Activated CD4-positive, alpha-beta T cell treated with anti-CD3 and anti-CD28 coated beads, Interleukin-2, amount 10 ng/mL, durations not matched to agents 7 days and 5 days (primary cell): ENCODE measurements at places on chromosomes 3 and 15. TPM values are rescaled to one million over a fixed set of nuclear protein-coding genes. Genes with fewer than 3 reads are reported as not detected.

DNA sequence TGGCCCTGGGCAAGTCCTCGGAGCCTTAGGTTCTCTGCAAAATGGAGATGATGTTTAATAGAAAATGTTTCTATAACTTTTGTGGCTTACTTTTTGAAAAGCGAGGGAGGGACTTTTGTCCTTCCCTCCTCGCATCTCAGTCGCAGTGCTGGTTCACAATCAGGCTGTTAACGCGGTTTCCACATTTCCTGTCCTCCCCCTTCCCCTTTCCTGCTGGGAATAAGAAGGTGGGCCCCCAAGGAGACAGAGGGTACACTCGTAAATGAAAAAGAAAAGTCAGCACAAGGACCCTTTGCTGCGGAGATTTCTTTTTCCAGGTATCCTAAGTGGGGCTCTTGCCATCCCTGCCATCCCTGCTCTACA lies 29.5 kb downstream of the ARHGAP31 start:
- DNase-seq, result no peak

DNA sequence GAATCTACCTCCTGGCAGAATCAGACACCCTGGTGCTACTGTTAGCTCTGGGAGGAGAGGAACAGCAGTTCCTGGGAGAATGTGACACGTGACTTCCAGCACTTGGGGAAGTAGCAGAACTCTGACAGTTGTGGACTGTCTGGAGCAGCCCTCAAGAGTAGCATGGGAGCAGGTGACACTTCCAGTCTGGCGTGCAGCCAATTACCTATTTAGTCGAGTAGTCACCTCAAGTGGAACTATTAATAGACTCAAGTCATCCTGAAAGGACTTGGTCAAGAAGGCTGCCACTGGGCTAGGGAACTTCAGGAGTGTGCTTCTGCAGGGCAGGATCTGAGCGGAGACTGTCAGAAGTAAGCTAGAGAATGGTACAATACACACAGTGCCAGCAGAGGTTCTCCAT lies 62.3 kb downstream of the MTHFS start:
- DNase-seq, result no peak

DNA sequence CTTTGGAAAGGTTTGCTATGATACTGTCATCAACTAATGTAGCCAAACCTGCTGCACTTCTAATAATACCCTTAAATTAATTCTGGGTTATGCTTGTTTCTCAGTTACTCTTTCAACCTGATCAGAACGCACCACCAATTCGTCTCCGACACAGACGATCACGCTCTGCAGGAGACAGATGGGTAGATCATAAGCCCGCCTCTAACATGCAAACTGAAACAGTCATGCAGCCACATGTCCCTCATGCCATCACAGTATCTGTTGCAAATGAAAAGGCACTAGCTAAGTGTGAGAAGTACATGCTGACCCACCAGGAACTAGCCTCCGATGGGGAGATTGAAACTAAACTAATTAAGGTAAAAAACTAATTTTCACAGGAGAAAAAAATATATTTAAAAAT lies 7.9 kb upstream of the RPLP1 start:
- DNase-seq, result no peak

DNA sequence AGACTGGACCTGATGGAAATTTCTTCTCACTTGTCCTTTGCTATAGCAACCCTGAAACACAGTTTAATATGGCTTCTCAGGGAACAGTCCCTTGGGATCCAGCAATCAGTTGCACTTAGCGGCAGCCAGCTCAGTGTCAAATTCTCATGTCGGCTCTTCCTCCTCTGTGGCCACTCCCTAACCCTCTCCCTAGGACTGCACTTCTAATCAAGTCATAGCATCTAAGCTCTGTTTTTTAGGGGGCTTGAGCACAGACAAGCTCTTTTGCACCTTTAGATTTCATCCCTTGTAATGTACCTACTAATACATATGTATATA lies 250.5 kb upstream of the TLE3 start:
- DNase-seq, result no peak

- no peak for DNase-seq
These were observed 314.0 kb upstream of the CDIN1 start for GRCh38 chr15:36265422-36265821.

DNA sequence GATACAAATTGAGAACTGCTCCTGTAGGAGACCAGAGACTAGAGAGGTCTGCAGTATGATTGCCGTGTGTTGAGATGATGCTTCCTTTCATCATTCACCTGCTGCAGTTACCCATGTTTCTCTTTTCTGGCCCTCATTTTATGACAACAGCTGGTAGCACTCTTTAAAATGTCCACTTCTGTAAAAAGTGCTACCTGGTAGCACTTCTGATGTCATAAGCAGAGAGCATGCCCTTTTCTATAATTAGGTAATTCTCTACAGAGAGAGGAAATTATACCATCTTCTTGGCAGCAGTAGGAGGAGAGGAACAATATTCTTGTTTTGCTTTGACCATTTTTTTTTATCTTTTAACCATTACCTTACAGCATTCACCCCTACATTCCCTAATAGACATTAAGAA lies 123.8 kb downstream of the PPM1L start:
- DNase-seq, result no peak

DNA sequence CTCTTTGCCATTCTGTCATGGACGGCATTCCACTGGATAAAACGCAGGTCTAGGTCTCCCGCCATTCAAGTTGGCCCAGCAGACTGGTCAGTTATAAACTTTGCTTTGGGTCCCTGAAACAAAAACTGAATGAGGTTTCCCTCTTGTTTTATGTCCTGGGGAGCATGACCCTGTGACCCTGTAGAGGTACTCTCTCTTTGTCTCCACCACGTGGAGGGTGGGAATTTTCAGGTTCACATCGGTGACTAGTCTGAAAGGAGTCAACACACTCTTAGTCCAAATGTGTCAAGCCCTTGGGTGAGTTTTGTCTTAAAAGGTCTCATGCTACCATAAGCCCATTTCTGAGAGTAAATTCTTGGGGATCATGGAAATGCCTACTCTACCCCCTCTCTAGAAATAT lies 139.9 kb downstream of the PLCH1 start:
- DNase-seq, result no peak

- no peak for DNase-seq
These were observed 200.1 kb downstream of the SLC9A9 start for GRCh38 chr3:143648218-143648617.

- DNase-seq, result no peak
These were observed 414.5 kb upstream of the MDFIC2 start for GRCh38 chr3:70726961-70727360.

The CCDC9B gene
- 0.81 TPM for total RNA-seq

- DNase-seq, result no peak
These were observed 138.0 kb upstream of the UBE2E1 start for GRCh38 chr3:23667536-23668429.

The GPX1 gene
- total RNA-seq, result 110 TPM

- no peak for DNase-seq
These were observed 542 bp upstream of the MEIS2 start for GRCh38 chr15:37100966-37101215.

GRCh38 chr3:128760881-128761280 lies 34.9 kb downstream of the RAB7A start:
- no peak for DNase-seq

DNA sequence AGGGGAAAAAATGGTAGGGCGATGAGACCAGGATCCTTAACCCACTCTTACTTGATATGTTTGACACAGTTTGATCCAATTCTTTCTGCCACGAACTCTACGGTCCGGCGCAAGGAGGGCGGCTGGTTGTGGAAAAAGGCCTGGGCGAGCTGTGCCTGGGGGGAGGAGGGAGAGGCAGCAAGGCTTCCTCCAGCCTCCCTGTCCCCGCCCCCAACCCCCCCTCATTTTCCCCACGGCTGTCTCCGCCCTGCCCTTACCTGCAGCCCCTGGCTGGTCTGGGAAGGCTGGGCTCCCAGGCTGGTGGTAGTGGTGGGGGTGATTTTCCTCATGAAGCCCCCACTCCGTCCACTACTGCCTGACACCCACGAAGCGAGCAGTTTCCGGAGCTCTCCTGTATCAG lies 8.0 kb downstream of the CDAN1 start:
- DNase-seq, result no peak

The APOD gene
- total RNA-seq, result not detected

- no peak for DNase-seq
These were observed 233.7 kb downstream of the OCA2 start for GRCh38 chr15:27865323-27865922.

- no peak for DNase-seq
These were observed 23.2 kb downstream of the ZNF148 start for GRCh38 chr3:125351814-125352456.

DNA sequence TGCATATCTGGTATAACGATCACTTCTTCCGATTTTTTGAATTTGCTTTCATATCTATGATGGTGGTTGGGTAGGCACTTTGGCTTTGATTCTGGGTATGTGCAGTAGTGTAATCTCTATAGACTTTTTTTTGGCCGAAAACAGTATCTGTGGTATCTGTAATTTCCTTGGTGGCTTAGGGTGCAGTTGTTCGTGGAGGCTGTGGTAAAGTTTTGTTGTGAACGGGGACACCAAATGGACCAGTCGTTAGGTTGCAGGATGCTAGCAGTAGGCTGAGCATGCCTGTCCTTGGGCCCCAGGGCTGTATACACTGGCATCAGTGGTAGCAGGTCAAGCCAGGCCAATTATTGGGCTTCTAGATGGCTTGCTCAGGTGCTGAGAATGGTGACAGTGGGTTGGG lies 55.2 kb downstream of the CCDC66 start:
- peak; percentile 31 for DNase-seq

DNA sequence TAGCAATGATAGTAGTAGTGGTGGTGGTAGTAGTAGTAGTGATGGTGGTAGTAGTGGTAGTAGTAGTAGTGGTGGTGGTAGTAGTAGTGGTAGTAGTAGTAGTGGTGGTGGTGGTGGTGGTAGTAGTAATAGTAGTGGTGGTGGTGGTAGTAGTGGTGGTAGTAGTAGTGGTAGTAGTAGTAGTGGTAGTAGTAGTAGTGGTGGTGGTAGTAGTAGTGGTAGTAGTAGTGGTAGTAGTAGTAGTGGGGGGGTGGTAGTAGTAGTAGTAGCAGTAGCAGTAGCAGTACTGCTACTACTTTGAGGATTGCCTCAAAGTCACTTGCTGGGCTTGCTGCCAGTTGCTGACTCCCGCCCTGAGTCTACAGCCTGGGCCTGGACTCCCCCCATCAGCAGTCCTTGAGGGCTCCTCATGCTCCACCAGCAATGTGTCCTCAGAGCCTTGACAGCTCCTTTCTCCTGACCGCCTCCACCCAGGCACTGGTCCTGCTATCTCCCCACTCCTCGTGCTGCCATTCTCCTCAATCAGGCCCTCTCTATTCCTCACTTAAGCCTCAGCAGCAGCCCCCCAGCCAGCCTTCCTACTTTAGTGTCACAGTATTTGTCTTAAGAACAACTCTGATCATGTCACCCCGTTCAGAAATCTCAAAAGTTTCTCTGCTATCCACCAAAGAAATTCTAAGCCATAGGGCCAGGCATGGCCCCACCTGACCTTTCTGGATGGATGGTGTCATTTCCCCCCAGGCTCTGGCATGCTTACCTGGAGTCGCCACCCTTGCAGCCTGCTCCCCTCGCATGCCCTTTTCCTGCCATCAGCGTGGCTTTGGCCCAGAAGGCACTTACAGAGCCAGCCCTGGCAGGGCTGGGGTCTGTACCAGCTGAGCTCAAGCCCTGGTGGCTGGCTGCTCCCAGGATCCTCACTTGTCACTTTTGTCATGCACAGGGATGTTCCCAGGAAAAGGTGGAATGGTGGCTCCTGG lies 45.6 kb downstream of the DLEC1 start:
- DNase-seq, result peak; percentile 51

The DUOXA2 gene
- not detected for total RNA-seq

DNA sequence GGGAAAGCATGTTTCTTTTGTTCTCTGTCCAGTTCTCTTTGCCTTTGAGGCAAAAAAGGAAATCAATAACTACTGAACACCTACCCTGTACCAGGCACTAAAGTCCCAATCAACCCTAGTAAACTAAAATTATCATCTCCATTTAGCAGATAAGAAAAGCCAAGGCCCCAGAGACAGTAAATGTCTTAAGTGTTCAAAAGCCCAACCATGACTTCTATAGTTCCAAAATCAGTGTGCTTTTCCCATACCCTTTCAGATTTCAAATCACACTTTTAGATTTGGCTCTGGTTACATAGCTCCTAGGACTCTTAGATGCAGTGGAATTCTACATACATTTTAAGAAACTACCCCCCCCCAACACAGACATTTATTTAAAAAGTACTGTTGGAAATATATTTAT lies 63.5 kb downstream of the UACA start:
- no peak for DNase-seq

GRCh38 chr15:68126396-68126795 lies 72.3 kb downstream of the PIAS1 start:
- DNase-seq, result no peak

GRCh38 chr3:73409138-73409763 lies 215.5 kb downstream of the PDZRN3 start:
- DNase-seq, result no peak

- DNase-seq, result no peak
These were observed 183.6 kb downstream of the ATP10A start for GRCh38 chr15:25679492-25679891.

The TTC21A gene
- total RNA-seq, result 5.1 TPM

- DNase-seq, result no peak
These were observed 26.1 kb downstream of the TAMM41 start for GRCh38 chr3:11820531-11821041.

DNA sequence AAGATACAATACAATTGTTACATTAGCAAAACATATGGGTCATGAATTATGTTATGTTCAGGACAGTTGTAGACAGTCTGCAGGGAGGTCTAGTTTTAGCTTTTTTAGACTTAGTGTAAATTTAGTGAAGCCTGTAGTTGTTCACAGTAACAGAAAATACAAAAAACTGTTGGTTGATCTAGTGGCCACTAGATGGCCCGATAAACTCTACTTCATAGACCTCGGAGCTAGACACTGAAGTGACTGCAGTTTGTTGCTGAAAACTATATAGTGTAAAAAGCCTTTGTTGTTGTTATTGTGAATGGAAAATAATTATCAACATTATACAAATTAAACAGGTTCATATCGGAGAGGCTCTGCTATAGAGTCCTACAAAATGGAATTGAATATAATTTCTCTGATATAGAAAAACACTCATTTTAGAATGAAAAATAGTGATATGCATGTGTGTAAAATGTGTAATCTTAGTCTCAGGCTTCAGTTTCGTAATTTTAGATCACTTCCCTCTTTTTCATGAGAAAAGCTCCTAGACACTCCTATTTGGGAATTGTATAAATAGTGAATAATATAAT lies 18.3 kb downstream of the MAGEL2 start:
- no peak for DNase-seq

DNA sequence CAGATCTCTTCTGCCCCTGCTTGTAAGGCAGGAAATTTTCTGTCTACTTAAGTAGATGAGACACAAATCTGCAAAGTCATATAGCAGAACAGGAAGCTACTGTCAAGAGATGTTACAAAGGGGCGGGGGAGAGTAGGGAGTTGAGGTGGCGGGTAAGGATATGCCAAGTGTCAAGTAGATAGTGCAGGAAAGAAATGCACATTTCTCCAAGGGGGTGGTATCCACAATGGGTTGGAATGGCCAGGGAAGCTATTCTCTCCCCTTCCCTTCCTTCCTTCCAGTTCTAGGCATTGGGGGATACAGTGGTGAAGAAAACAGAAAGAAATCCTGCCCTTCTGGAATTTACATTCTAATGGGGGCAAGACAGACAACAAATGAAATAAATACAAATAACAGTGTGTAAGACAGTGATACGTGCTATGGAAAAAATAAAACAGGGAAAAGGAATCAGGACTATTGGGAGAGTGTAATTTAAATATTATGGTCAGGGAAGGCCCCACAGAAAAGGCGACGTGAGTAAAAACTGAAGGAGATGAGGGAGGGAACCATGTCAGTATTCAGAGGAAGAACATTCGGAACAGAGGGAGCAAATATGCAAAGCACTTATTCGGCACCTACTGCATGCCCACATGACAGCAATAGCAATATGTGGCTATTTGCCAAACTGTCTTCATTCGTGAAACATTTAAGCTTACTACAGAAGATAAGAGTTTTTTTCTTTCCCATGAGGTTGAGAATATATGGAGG lies 42.8 kb upstream of the RNU6-1 start:
- peak; percentile 20 for DNase-seq
